Urinary bladder (tissue), 4 donors: ENCODE measurements at places on chromosomes 3 and 15.

DNA sequence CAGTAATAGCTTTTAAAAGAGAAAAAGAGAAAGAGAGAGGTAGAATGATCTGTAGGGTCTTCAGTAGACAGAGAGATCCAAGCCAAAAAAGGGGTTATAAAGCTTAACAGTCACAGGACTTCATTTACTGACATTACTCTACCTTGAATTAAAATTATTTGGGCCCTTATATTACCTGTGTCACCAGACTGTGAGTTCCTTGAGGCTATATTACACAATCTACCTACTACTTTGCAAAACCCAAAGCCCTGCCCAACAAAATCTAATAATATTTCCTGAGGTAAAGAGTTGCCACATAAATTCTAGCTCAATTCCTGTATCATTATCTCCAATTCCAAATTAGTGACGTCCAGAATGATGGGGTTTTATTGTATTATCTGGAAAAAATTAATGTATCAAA lies 1.9 kb downstream of the UBR1 start:
- no peak for DNase-seq

DNA sequence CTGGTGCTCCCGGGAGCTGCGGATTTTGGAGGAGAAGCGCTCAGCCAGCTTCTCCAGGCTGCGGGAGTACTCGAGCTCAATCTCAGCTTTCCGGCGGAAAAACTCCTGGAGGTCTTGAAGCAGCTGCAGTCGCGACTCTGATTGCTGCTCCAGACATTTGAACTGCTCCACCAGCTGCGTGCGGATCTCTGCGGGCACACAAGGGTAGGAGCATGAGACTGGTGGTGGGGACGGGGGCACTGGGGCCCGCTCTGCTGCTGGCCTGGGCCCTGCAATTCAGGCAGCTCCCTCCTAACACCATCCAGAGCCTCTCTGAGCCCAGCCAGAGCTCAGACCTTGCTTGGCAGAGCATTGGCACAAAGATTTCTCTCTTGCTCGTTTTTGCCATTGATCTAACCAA lies 124.7 kb downstream of the SRGAP3 start:
- DNase-seq, result no peak

DNA sequence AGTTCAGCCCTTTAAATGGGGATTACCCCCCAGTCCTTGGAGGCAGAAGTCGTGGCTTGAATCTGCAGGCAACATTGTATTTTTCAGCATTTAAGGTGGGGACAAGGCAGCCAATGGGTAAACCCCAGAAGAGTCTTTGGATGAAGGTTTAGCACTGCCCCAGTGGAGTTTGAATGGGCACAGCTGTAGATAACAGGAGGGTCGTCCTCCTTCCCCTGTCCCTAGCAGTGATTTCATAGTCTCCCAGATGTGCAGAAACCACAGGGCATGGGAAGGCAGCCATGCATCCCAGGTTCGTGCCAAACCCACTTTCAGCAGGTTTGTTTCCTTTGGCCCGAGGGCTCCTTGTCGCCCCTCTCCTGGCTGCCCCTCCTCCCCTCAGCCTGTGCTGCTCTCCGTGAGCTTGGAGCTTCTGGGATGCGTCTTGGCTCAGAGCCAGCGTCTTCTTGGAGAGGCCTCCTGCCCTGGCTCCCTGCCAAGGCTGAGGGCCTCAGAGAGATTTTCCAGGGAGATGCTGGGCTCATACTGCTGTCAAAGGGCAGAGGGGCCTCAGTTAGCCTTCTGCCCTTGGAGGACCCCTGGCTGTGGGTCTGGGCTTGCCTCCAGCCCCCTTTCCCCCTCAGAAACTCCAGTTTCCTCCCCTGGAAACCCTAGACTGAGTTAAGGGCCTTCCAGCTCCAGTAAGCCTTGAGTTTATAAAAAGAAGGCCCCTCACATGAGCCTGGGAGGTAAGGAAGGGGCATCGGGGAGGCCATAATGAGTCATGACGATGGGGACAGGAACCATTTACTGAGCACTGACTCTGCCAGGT lies 48.9 kb upstream of the POLG start:
- DNase-seq, result peak; percentile 59

DNA sequence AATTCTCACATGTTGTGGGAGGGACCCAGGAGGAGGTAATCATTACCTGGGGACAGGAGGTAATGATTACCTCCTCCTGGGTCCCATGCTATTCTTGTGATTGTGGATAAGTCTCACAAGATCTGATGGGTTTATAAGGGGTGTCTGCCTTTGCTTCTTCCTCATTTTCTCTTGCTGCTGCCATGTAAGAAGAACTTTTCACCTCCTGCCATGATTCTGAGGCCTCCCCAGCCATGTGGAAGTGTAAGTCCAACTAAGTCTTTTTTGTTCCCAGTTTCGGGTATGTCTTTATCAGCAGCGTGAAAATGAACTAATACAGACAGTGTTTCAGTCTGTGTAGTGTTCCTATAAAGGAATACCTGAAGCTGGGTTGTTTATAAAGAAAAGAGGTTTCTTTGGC lies 13.1 kb upstream of the KCTD6 start:
- DNase-seq, result no peak

GRCh38 chr3:141127344-141128125 lies 76.4 kb downstream of the SPSB4 start:
- no peak for DNase-seq
